M059J (cell line): ENCODE measurements at places on chromosomes 1 and 21. TPM values are rescaled to one million over a fixed set of nuclear protein-coding genes. Genes with fewer than 3 reads are reported as not detected.

- DNase-seq, result no peak
These were observed 642.3 kb downstream of the AJAP1 start for GRCh38 chr1:5296557-5297179.

GRCh38 chr1:229155472-229155871 lies 115.4 kb upstream of the RAB4A start:
- no peak for DNase-seq

- DNase-seq, result no peak
These were observed 48.7 kb downstream of the IVNS1ABP start for GRCh38 chr1:185268352-185268751.

- no peak for DNase-seq
These were observed 6.9 kb downstream of the THRAP3 start for GRCh38 chr1:36231191-36231590.

DNA sequence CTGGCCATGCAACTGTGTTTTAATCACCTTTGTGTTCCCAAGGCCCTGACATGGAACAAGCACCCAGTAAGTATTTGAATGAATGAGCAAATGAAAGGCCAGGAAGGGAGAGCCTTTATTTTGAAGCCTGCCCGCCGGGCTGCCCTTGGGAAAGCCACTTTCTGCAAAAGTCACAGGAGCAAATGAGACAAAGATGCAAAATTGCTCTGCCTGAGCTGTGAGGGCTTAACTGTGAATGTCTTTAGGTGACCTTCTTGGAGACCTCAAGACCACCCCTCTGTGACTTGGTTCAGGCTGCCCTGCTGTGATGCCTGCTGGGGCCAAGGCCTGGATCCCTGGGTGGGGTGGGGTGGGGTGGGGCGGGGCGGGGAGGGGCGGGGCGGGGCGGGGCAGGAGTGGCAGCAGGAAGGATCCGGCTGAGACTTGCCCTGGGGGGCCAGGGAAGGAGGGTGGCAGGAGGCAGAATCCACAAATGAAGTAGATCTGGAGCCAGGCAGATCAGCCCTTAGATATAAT lies 54.0 kb downstream of the RUNX3 start:
- DNase-seq, result no peak

DNA sequence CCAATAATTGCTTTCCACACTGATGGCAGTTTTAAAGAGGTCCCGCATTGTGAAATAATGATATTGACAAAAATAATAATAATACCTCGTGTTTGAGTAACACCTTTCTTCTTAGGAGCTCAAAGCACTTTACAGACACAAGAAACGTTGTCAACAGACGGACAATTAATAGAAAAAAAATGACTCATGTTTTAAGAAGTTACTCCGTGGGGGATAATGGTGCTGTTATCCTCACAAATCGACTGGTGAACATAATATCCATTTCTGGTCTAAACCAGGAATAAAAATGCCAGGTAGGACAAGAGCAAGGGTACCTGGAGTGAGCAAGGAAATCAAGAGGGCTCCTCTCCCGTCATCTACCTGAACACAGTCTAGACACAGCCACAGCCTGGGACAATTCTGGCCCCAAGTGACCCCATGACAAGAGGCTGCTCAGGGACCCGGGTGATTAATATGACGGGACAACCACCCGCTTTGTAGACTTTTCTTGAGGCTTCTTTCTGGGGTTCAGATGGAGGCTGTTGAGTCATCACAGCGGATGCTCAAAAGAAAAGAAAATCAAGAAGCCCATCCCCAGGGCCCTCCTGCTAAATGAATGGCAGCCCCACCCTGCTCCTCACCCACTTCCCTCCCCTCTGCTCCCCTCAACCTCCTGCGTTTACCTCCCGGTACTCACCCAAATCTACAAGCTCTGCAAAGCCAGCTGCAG lies 146.2 kb upstream of the IRF2BP2 start:
- peak; percentile 87 for DNase-seq

GRCh38 chr1:224067207-224067606 lies 46.7 kb upstream of the FBXO28 start:
- DNase-seq, result no peak

- no peak for DNase-seq
These were observed 23.2 kb downstream of the CDC42 start for GRCh38 chr1:22075718-22076117.

- DNase-seq, result no peak
These were observed 44.5 kb downstream of the TNFSF4 start for GRCh38 chr1:173162601-173163000.

GRCh38 chr1:30627206-30627605 lies 96.2 kb downstream of the MATN1 start:
- DNase-seq, result no peak

GRCh38 chr1:197521118-197521739 lies 253.2 kb downstream of the CRB1 start:
- DNase-seq, result peak; percentile 53

DNA sequence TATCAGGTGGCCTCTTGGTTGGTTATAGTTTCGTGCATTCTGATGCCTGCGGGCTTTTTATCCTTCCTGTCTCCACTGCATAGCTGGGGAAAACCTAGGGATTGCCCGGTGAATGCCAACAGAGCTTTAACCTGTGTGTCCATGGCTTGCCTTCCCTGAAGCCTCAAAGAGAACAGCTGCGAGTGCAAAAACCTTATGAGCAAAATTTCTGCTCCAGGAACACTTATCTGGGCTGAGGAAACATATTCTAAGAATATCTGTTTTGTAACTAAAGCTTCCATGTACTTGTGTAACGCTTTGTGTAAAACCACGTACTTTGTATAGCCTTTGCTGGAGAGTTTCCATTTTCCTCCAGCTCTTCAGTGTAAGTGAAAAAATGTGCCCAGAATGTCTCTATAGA lies 7.2 kb downstream of the CNST start:
- no peak for DNase-seq

GRCh38 chr1:205247130-205247921 lies 19.6 kb downstream of the TMCC2 start:
- no peak for DNase-seq

GRCh38 chr1:14113841-14114567 lies 414.0 kb downstream of the PRDM2 start:
- DNase-seq, result peak; percentile 68

DNA sequence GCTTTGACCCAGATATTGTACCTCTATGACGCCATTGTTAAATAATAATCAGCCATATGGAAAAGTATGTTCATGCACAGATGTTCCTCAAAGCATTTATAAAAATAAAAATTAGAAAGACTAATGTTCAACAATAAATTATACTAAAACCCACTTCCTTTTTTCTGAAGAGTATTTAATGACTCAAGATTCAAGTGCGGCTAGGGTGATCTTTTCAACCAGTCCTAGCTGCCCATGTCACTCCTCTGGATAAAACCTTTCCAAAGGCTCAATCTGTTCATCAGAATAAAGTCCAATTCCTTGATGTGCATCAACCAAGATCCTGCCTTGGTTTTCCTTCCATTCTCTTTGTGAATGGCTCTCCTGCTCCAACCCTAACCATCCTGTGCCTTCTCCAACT lies 292.0 kb downstream of the VAV3 start:
- no peak for DNase-seq

- peak; percentile 76 for DNase-seq
These were observed at the start of gene CAMK1G for GRCh38 chr1:209583408-209583807. TSS of gene CAMK1G (plus strand) at chr1:209583714. CDS start at chr1:209594984, 11,270 bp downstream.

GRCh38 chr1:119147661-119148090 lies 7.2 kb upstream of the WARS2 start:
- no peak for DNase-seq

DNA sequence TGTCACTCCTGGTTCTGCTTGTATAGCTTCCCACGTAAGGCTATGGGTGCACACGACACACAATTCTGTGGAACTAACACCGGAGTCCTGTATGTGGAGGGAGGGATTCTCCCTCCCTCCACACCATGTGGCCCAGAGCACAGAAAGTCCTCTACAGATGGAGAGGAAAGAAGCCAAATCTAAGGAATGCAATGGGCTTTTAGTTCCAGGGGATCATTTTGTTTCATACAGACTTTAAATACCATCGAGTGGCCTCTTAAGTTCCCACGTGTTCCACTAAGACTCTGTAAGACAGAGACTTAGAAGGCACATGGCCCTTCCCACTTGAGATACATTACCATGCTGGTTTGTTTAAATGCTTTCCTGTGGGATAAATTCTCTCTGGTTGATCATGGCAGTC lies 156.0 kb downstream of the TGFB2 start:
- DNase-seq, result no peak

DNA sequence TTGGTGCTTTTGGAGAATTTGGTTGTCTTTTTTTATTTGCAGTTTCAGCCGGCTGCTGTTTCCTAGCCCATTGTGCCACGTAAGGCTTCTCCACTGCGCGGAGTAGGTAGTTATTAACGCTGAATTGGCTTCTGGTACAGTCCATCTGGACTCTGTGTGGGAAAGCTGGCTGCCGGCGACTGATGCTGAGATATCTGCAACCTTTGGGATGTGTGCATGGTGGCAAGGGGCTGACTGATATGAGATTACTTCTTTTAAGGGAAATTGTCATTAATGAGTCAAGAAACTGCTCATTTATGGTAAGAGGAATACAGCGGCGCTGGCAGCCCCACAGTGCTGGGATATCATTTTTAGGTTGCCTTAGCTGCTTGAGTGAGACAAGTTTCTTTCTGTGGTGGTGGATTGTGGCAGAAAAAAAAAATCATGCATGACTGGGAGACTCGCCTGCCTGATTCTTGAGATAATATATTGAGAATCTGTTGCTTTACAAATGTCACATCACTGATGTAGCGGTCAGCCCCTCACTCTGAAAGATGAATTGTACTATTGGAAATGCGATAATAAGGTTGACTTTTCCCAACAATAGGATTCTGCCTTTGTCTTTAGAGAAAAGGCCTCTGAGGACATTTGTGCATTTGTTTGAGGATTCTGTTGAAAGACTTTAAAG lies 2.5 kb upstream of the ELAVL4 start:
- no peak for DNase-seq

DNA sequence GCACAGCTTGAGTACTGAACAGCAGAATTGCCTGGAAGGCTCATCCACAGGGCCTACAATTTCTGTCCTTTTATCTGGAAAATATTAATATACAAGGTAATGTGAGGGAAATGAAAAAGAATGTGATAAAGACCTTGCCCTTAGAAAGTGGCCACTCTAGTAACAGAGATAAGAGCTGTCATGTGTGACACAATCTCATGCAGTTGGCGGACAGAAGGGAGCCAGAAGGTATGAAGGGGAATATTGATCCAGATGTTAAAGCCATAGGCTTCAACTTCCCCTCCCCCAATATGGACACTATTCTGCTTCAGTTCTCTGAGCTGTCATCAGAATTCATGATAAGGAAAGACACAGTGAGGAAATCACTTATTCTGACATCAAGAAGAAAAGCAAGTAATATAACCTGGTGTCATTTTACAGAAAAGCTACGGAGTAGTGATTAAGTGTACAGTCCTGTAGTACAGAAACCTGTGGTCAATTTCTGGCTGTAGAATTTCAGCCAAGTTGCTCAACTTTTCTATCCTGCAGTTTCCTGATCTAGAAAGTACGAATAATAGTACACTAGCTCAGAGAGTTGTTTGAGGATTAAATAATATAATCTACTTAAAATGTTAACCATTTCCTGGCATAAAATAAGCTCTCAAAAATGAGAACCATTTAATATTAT lies 572.1 kb downstream of the DPYD start:
- no peak for DNase-seq

- DNase-seq, result no peak
These were observed 645.6 kb upstream of the ADGRL2 start for GRCh38 chr1:81155131-81155530.

DNA sequence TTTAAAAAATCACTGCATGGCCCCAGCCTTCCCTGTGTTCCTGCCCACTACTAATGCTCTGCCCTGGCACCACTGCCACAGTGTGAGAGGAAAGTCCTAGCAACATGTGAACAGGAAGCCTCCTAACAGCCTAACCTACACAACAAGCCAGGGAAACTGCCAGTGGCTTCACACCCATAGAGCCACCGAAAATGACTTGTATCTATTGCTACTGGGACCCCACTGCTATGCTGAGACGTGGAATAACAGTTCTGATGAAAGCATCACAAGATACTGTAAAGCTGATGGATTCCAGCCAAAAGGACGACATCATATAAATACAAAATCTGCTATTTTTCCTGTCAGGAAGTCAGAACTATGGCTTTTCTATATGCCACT lies 74.9 kb downstream of the JAK1 start:
- no peak for DNase-seq

DNA sequence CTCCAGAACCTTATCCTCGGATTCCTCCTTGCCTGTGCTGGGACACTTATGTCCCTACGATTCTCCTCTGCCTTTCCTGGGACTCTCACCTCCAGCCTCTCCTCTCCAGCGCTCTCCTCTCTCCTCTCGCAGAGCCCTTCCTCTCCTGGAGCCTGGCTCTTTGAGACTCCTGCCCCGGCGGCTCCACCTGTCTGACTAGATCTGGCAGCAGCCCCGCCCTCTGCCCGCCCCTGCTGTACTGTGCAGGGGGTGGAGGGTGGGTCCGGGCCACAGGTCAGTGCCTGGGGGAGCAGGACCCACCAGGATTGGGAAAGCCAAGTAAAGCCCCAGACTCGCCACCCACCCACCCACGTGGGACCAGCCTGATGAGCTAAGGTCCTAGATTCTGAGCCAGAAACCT lies 1.6 kb downstream of the ELOVL1 start:
- no peak for DNase-seq

DNA sequence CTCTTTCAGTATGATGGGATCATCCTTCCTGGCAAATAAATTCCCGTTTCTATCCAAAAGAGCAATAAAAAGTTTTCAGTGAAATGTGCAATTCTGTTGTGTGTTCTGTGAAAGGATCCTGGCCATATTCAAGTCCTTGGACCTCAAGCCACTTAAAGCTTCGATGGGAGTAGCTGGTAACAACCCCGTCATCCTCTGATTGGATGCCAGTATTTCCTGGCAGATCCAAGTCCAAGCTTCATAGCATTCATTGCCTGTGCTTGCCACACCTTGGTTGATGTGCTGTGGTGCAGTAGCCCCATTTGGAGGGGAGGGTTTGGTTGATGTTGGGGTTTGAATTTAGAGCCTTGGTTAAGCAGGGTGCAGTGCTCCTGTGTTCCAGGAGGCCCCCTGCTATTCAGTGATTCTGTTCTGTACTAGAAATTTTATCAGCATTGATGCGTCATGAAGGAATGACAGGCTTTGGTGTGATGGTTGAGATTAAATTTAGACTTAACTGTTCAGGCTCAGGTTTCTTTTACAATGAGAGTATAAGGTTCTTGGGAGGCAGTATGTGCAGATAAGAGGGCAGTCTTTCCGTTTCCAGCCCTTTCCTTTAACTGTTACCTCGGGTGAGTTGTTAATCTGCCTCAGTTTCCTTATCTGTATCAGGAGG lies 4.9 kb downstream of the RPL11 start:
- no peak for DNase-seq

GRCh38 chr1:4016351-4017130 lies 116.5 kb upstream of the C1orf174 start:
- DNase-seq, result no peak

- no peak for DNase-seq
These were observed 697.2 kb downstream of the USP25 start for GRCh38 chr21:16426936-16427335.

- no peak for DNase-seq
These were observed 54.6 kb upstream of the PRDX6 start for GRCh38 chr1:173422456-173422976.

GRCh38 chr1:11168731-11169130 lies 20.4 kb upstream of the ANGPTL7 start:
- DNase-seq, result peak; percentile 51

Gene UBL4B
- total RNA-seq, result not detected in 2 replicates

Gene TEDDM1
- not detected in 2 replicates for total RNA-seq

Gene DMBX1
- total RNA-seq, result not detected in 2 replicates

Gene PROK1
- total RNA-seq, result 1.6 and 1.9 TPM in 2 replicates

Gene IL22RA1
- 1.3 and 1.9 TPM in 2 replicates for total RNA-seq

Gene LAPTM5
- total RNA-seq, result 3.4 and 4.1 TPM in 2 replicates

Gene KDM1A
- total RNA-seq, result 98.5 and 143 TPM in 2 replicates

Gene OR2L2
- total RNA-seq, result not detected in 2 replicates

Gene PLA2G4A
- total RNA-seq, result 5.6 and 10.2 TPM in 2 replicates

Gene IL23R
- total RNA-seq, result 0.07 TPM in 1 of 2 replicates, not detected in the other

Gene CASQ2
- not detected in 2 replicates for total RNA-seq

Gene CD247
- total RNA-seq, result not detected in 2 replicates
